Neural progenitor cell (in vitro differentiated cells): ENCODE measurements at places on chromosomes 11 and 22. TPM values are rescaled to one million over a fixed set of nuclear protein-coding genes. Genes with fewer than 3 reads are reported as not detected.

ISX gene
- total RNA-seq, result not detected in 2 replicates

DLG2 gene
- 7.5 and 8.1 TPM in 2 replicates for total RNA-seq

TMPRSS4 gene
- not detected in 2 replicates for total RNA-seq

CHADL gene
- 0.56 TPM in 1 of 2 replicates, not detected in the other for total RNA-seq

JHY gene
- total RNA-seq, result 0.69 and 1.4 TPM in 2 replicates

TST gene
- total RNA-seq, result 21.5 and 53.4 TPM in 2 replicates

DNA sequence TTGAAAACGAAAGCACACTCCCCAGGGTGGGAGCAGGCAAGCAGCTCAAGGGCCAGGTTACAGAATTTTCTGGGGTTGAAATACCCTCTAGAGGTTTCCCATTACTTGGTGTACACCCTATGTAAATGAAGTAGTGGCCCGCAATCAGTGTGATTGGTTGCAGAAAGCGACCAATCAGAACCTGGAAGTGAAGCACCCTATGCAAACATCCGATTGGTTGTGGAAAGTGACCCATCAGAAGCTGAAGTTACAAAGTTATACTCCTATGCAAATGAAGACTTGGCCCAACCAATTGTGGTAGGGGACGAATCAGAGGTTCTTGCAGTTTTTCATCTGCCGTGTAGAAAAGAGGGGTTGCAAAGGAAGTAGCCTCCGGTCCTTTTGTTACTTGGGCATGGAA is 19.2 kb downstream of the PRR5 start:
- peaks cover 30% of the 10 kb centered on the region for H3K4me1 ChIP-seq
- H3K27me3 ChIP-seq, result no peaks in the 10 kb centered on the region
- peak overlapping the region; percentile 78 for H3K27ac ChIP-seq
- peak; percentile 75 for DNase-seq
- no peaks in the 10 kb centered on the region for H3K36me3 ChIP-seq
- H3K4me3 ChIP-seq, result no peak overlapping the region

GRCh38 chr11:44018127-44018521 is 29.7 kb upstream of the ACCSL start:
- H3K27me3 ChIP-seq, result peaks cover 11% of the 10 kb centered on the region
- H3K27ac ChIP-seq, result no peak overlapping the region
- DNase-seq, result no peak
- no peaks in the 10 kb centered on the region for H3K36me3 ChIP-seq

GRCh38 chr22:34934261-34934660 is 131.7 kb upstream of the ISX start:
- no peak overlapping the region for H3K4me3 ChIP-seq
- H3K27me3 ChIP-seq, result no peaks in the 10 kb centered on the region
- H3K36me3 ChIP-seq, result no peaks in the 10 kb centered on the region
- H3K27ac ChIP-seq, result no peak overlapping the region
- no peaks in the 10 kb centered on the region for H3K4me1 ChIP-seq
- DNase-seq, result no peak
